GM18507 (cell line): ENCODE measurements at places on chromosomes 1 and 21.

DNA sequence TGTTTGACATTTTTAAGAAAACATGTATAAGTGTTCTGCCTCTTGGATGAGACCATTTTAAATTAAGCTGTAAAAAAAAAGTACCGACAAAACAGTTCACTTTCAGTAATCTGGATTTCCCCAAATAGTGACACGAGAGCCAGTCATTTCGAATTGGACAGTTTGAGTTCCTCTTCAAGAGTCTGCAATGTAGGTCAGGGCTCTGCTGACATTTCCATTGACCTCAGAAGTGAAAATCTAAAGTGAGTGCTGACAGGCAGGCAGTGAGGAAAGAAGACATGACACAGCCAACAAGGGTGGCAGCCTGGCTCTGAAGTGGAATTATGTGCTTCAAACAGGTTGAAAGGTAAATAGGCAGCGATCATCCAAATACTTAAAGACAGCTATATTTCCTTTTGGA, at the start of gene IL23R:
IL23R (plus strand) TSS at position 259 of the 400 bp plus-strand sequence. CDS start 1,667 bp downstream, outside the sequence.
- peak; percentile 22 for DNase-seq

DNA sequence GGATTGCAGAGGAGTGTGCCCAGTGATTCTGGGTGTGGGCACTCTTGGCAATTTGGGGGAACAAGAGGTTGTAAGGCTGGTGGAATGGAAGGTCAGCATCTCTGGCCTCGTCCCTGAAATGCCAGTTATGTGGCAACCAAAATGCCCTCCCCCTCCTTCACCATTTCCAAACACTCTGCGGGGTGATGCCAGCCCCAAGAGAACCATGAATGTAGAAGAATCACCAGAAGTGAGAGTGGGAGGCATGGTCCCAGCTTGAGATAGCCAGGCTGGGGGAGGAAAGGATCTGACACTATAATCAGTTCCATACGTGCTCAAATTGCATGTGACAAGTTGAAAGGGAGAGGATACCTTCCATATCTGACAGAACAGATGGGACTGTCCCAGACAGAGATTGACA, 88.7 kb upstream of the EDN2 start:
- DNase-seq: no peak

DNA sequence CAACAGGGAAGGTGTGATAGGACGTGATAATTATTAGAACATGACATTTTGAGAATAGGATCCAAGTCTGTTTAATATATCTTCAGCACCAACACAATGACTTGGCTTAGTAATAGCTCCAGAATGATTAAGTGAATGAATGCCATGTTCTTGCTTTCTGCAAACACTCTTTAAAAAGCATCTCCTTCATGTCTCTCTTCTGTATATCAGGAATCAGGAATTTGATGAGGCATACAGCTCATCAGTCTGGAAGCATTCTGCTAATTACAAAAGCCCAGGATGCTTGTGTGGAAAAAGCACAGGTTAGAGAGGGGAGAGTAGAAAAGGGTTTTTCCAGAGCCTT, 113.0 kb upstream of the ZNF648 start:
- DNase-seq: no peak

DNA sequence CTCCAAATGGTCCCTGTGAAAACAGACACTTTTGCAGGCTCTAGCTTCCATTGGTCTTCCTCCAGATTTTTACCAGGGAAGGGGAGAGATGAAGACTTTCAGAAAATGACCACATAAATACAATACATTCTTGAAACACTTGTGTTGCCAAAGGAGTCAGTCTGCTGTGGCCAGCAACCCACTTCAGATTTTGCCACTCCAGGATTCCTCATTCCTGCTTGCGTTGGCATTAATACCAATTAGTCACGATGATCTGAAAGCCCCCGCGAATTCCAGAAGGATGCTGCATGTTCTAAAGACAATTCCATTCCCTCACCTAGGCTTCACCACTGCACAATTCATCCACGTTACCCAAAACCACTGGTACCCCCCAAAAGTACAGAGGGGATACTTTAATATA, 7.9 kb upstream of the BACE2 start:
- no peak for DNase-seq

- DNase-seq: no peak
Measured at GRCh38 chr1:180603850-180604226, 28.0 kb upstream of the XPR1 start.

DNA sequence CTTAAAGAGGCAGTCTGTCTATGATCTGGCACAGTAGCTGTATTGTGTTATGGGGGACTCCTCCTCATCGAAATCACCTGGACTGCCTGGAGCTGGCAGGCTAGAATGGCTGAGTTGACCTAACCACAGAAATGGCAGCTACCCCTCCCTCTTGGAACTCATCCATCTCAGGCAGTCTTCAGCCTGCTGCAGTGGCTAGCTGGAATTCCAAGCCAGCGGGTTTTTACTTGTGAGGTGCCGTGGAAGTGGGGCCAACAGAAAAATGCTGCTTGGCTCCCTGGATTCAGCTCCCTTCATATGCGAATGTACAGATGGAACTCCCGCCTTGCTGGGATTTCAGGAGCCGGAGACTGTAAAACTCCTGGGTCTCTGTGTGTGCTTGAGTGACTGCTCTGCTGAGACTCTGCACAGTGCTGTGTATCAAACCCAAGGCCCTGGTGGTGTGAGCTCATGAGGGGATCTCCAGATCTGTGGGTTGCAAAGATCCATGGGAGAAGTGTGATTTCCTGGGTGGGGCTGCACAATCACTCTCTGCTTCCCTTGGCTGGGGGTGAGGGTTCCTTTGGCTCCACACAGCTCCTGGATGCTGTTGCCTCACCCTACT, 316.9 kb downstream of the CTH start:
- no peak for DNase-seq

DNA sequence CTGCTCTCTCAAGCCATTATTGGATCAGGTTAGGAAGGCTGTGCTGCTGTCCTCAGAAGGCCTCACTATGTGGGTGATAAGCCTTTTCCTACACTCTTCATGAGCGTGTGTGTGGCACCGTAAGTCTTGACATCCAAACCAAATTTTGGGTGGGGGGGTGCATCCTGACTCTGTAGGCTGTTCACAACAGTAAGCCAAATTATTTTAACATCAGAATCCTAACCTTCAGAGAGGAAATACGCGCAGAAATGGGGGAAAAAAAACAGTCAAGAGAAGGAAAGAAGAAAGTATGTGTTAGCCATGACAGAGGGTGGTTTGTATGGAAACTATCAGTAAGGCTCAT, 21.0 kb downstream of the STPG1 start:
- no peak for DNase-seq

DNA sequence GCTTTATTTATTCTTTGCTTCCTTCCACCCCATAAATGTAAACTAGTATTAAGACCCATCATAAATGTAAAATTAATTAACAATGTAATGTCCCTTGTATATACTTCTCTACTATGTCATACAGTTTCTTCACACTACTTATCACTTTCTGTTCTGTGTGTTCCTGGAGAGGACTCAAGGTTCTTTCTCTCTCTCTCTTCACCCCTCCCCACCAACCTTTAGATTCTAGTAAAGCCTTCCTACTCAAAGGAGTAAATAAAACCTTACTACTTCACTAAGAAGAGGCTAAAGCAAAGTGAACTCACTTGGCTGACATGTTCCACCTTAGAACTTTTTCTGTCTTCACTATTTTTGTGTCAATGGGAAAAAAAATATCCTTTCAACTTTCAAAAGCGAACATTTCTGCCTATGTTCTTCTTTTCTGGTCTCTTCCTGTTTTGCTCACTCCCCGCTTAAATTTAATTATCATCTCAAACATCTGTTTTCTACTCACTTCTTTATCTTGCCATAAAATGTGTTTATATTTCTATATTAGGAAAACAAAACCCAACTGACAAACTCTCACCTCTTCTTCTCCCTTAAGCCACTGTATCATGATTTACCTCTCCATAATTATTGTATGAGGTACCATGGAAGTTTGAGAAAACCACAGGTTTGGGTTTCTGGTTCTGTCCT, 260.3 kb downstream of the DPYD start:
- DNase-seq: no peak

- DNase-seq: no peak
Measured at GRCh38 chr1:218371927-218372672, 27.0 kb downstream of the TGFB2 start.

- no peak for DNase-seq
Measured at GRCh38 chr1:160761886-160762285, 22.8 kb downstream of the SLAMF7 start.

DNA sequence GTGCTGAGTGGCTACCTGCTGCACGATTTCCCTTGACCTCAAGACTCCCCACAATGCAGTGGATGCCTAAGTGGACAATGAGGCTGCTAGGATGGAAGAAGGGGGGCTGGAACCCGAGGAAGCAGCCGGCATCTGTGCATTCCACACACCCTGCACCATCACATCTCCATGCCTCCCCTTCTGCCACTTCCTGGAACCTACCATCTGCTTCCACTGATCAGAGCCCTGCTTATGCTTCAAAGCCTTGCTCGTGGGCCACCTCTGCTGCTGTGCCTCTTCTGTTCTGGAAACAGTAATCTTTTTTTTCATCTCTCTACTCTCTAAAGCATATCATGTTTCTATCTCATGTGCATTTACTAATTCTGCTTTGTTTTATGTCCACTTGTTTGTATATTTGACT, 66.2 kb upstream of the WDR26 start:
- DNase-seq: no peak

- no peak for DNase-seq
Measured at GRCh38 chr1:76867342-76868130, at the start of gene ST6GALNAC5. Gene ST6GALNAC5 (plus strand): TSS chr1:76867480.

GRCh38 chr1:90504509-90504908, 212.6 kb downstream of the BARHL2 start:
- DNase-seq: no peak
